ENCODE measurements at places on chromosomes 11 and 22. TPM values are rescaled to one million over a fixed set of nuclear protein-coding genes. Genes with fewer than 3 reads are reported as not detected.

Gene KCNC1
- total RNA-seq: not detected

Gene JAML
- not detected for total RNA-seq

Gene RAG2
- not detected for total RNA-seq

Gene TRIM66
- 0.63 TPM for total RNA-seq

Gene OSM
- not detected for total RNA-seq

Gene COA4
- total RNA-seq: 56.7 TPM

Gene TRIM48
- total RNA-seq: not detected

DNA sequence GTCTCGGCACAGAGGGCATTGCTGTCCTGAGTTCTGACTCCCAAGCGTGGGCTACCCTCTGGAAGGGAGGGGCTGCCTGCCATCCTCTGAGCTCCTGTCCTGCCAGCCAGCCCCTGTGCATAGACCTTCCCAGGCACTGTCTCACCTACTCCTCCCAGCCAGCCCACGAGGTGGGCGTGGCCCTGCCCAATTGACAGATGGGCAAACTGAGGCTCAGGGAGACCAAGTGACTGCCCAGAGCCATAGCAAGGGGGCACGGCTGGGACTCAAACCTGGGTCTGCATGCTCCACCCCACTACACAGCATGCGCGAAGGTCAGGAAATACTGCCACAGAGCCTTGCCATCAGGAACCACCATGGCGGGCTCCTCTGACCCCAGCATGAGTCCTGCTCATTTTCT, 29.4 kb upstream of the PRR5 start:
- H3K4me3 ChIP-seq: no peak overlapping the region
- no peaks in the 10 kb centered on the region for H3K36me3 ChIP-seq
- DNase-seq: no peak
- H3K4me1 ChIP-seq: no peaks in the 10 kb centered on the region
- H3K27ac ChIP-seq: no peak overlapping the region

- H3K36me3 ChIP-seq: no peaks in the 10 kb centered on the region
- H3K27ac ChIP-seq: no peak overlapping the region
- H3K4me3 ChIP-seq: no peak overlapping the region
- H3K4me1 ChIP-seq: peaks cover 7% of the 10 kb centered on the region
- no peaks in the 10 kb centered on the region for H3K27me3 ChIP-seq
Observed at GRCh38 chr11:19646308-19646707, 66.3 kb upstream of the NAV2 start.

- H3K4me3 ChIP-seq: no peak overlapping the region
- DNase-seq: no peak
- H3K27ac ChIP-seq: no peak overlapping the region
- no peaks in the 10 kb centered on the region for H3K36me3 ChIP-seq
- H3K27me3 ChIP-seq: no peaks in the 10 kb centered on the region
- H3K4me1 ChIP-seq: no peaks in the 10 kb centered on the region
Observed at GRCh38 chr22:46963672-46964545, 201.5 kb downstream of the TBC1D22A start.

DNA sequence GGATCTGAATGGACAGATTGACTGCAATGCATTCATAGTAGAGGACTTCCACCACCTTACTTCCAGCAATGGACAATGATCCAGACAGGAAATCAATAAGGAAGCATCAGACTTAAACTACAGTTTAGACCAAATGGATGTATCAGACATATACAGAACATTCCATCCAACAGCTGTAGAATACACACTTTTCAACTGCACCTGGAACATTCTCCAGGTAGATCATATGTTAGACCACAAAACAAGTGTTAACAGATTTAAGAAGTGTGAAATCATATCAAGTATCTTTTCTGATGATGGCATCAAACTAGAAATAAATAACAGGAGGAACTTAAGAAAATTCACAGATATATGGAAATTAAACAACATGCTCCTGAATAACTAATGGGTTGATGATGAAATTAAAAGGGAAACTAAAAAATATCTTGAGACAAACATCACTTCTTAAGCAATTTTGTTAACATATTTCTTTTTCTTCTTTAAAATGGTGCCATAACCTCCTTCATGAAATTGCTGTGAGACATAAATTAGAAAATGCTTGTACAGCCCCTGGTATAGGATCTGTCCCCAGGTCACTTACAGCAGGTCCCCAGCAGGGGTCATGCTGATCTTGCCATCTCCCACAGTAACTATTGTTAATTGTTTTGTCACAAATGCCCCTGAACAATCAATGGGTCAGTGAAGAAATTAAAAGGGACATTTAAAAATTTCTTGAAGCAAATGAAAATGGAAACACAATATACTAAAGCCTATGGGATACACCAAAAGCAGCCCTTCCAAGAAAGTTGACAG, 100.0 kb upstream of the OR4B1 start:
- no peaks in the 10 kb centered on the region for H3K27me3 ChIP-seq
- no peaks in the 10 kb centered on the region for H3K4me1 ChIP-seq
- H3K27ac ChIP-seq: no peak overlapping the region
- DNase-seq: peak; percentile 31
- peaks cover 19% of the 10 kb centered on the region for H3K36me3 ChIP-seq

DNA sequence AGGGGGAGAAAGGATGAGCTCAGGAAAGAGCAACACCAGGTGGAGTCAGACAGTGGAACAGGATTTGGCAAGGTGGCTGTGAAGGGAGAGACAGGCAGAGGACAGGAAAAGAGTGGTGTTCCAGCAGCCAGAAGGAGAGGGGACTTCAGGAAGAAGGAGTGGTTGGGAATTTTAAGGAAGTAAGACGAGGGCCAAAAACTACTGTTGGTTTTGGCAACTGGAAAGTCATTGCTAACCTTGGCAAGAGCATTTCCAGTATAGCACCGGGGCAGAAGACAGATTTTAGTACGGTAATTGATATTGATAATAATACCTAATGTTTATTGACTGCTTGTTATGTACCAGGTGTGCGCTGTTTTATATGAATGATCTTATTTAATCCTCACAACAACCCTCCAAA, 15.4 kb upstream of the DDX6 start:
- H3K27ac ChIP-seq: no peak overlapping the region
- no peak for DNase-seq
- no peaks in the 10 kb centered on the region for H3K36me3 ChIP-seq

DNA sequence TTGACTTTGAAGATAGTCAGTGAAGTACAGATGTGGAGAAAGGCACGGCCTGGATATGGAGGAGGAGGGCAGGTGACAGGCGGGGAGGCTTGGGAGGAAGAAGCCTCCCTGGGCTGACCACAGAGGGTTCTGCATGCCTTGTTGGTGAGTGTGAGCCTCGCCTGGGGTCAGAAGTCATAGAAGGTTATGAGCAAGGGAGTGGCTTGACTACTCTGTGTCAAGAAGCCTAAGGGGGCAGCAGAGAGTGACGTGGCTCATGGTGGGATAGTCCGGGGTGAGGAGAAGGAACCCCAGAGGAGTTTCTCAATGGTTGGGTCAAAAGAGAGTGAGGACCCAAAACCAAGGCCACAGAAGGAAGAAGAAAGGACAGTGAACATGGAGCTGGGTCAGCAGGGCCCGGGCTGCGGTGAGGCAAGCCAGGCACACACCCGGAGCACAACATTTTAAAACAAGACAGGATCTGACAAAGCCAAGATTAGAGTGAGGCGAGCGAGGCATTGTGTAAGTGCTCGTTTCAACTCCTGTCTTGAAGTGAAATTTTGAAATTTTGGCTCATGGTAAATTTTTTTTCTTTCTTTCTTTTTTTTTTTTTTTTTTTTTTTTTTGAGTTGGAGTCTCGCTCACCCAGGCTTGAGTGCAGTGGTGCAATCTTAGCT, 31.9 kb downstream of the PDGFB start:
- H3K27me3 ChIP-seq: no peaks in the 10 kb centered on the region
- H3K4me1 ChIP-seq: peaks cover 23% of the 10 kb centered on the region
- no peak overlapping the region for H3K27ac ChIP-seq
- no peaks in the 10 kb centered on the region for H3K36me3 ChIP-seq
- no peak overlapping the region for H3K4me3 ChIP-seq
- no peak for DNase-seq

DNA sequence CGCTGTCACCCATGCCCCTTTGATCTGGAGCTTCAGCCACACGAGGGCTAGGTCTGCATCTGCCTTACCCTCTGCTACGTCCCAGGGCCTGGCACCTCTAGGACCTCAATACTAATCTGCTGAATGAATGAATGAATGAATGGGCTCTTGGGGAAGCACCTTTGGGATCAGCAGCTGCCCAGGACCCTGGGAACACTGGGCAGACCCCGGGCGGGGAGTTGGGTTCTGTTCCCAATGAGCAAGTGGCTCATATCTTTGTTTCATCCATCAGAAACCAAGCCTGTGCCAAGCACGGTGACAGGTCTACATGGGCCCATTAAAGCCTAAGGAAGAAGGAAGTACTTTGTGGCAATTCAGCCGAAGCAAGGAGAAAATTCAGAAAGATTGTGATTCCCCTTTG, 41.5 kb upstream of the SHISAL1 start:
- no peaks in the 10 kb centered on the region for H3K27me3 ChIP-seq
- no peak for DNase-seq
- no peaks in the 10 kb centered on the region for H3K36me3 ChIP-seq
- H3K27ac ChIP-seq: no peak overlapping the region
- H3K4me3 ChIP-seq: no peak overlapping the region

DNA sequence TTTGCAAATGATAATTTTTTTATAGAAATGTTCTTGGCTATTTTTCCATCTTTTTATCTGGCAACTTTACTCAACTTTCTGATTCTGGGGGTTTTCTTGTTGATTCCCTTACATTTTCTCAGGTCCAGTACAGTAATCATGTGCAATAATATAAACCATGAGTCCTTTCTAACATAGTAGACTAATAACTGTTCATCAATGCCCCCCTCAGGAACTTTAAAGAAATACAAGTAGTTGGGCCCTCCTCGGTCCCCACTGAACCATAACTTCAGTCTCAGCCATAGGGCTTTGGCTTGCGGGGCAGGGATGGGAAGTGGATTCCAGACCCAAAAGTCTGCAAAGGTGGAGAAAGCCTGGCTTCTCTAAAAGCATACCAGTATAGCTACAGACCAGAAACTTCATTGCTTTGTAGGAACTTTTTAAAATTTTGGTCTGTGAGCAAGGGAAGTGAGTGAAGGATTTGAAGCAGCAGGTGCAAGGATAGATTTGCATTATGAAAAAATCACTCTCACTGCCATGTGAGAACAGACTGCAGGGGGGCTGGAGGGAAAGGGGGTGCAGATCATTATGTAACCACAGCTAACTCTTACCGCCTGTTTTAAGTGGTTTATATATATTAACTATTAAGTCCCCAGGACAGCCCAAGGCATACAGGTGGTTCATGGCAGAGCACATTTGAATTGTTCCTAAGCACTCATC, 10.4 kb upstream of the TUB start:
- H3K27ac ChIP-seq: no peak overlapping the region
- H3K36me3 ChIP-seq: no peaks in the 10 kb centered on the region
- DNase-seq: no peak
- H3K27me3 ChIP-seq: no peaks in the 10 kb centered on the region
- H3K4me1 ChIP-seq: peaks cover 11% of the 10 kb centered on the region

DNA sequence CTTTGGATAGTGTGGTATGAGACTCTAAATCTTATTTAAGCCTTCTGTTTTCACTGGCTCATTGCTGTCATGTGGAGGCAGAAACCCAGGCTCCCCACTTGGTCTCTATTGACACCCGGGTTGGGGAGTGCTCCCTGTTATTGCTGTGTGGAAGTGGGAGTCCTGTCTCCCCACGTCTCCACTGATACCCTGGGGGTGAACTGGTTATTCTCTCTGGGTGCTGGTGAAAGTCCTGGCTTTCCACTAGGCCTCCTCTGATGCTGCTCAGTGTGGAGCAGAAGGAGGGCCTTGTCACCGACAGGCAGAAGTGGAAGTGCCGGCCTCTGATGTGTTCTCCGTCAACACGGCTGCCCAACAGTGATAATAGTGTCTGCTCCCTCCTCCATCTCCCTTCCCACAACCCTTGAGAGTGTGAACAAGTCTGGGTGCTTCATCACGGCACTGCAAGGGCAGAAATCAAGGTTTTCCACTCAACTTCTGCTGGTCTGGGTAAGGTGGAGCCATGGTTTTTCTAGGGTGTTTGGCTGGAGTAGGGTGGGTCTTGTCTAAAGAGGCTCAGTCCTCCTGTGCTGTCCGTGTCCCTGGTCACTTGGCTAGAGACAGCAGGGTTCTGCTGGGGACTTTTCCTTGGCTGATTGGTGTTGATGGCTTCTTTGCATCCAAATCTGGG, 240.7 kb upstream of the B3GAT1 start:
- no peak overlapping the region for H3K27ac ChIP-seq
- H3K4me1 ChIP-seq: no peaks in the 10 kb centered on the region
- H3K27me3 ChIP-seq: no peaks in the 10 kb centered on the region
- DNase-seq: no peak

DNA sequence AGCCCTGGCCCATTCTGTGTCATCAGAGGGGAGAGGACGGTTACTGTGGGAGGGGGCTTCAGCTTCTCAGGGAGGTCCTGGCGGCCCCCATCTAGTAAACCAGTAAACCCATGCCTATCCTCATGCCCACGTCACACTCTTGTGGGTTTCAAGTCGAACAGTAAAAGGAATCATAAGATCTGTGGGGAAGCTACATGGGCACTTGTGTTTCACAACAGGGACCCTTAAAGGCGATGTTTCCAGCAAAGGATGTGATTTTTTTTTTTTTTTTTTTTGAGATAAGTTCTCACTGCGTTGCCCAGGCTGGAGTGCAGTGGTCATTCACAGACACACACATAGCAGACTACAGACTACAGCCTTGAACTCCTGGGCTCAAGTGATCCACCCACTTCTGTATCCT, 9.2 kb upstream of the PARVG start:
- DNase-seq: no peak
- H3K36me3 ChIP-seq: no peaks in the 10 kb centered on the region
- H3K27ac ChIP-seq: no peak overlapping the region
- H3K27me3 ChIP-seq: no peaks in the 10 kb centered on the region

GRCh38 chr11:31805037-31805628, 6.0 kb downstream of the PAX6 start:
- H3K4me3 ChIP-seq: no peak overlapping the region
- H3K4me1 ChIP-seq: peaks cover 4% of the 10 kb centered on the region
- H3K27ac ChIP-seq: no peak overlapping the region
- DNase-seq: no peak
- H3K27me3 ChIP-seq: no peaks in the 10 kb centered on the region

GRCh38 chr11:134126217-134126822, 57.4 kb downstream of the JAM3 start:
- peak; percentile 25 for DNase-seq
- H3K27me3 ChIP-seq: no peaks in the 10 kb centered on the region
- no peaks in the 10 kb centered on the region for H3K36me3 ChIP-seq
- H3K27ac ChIP-seq: no peak overlapping the region
- H3K4me1 ChIP-seq: no peaks in the 10 kb centered on the region

Measured in SJSA1 (cell line).